Left colon (tissue), 2 donors: ENCODE measurements at places on chromosomes 1 and 21. TPM values are rescaled to one million over a fixed set of nuclear protein-coding genes. Genes with fewer than 3 reads are reported as not detected.
A peak's percentile ranks its signal among the peaks of the same experiment; 100 is the strongest.

DNA sequence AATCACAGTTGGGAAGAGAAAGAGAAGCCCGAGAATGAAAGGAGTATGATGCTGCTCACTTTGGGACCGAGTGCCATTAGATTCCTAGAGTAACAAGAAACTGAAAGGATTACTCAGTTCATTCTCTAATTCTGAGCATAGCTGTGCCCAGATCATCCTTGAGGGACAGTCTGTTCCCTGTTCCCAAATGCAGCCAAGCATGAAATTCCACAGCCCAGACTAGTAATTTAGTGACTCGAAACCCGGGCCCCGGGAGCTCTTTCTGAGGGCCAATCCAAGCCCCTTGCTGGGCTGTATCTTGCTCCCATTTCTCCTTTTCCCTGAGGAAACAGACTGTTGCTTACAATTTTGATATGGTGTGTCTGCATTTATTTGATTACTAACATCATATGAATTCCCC is 30.0 kb upstream of the ETS2 start:
- DNase-seq: no peak

DNA sequence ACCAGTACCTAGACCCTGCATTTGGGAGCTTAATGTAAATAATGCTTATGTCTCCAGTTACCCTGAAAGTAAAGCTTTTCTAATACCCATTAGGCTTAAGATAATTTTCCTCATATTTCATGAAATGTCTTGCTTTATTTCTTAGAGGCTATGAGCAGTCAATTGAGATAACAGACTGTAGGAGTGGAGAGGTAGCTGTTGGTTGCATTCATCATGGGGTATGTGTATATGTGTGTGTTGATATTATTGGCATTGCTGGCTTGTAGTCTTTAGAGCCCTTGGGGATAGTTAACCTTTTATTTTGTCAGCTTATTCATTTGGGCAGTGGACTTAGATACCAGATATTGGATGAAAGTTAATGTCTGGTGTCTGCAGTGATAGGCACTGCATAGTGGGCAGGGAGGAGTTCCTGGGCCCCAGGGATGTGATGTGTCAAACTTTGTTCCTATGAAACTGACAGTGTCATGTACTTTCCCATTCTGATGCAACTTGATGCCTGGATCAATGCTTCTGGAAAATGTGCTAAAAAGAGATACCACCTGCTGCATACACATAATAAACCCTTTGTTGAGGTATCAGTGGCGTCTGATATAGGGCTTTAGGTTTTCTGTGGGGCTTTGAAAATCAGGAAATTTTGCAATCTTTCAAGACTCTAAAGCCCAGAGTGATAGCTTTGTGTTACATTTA is 83.9 kb downstream of the MAST2 start:
- no peak for DNase-seq

The SLC22A15 gene
- total RNA-seq: 4.8 TPM

The IVL gene
- total RNA-seq: not detected

DNA sequence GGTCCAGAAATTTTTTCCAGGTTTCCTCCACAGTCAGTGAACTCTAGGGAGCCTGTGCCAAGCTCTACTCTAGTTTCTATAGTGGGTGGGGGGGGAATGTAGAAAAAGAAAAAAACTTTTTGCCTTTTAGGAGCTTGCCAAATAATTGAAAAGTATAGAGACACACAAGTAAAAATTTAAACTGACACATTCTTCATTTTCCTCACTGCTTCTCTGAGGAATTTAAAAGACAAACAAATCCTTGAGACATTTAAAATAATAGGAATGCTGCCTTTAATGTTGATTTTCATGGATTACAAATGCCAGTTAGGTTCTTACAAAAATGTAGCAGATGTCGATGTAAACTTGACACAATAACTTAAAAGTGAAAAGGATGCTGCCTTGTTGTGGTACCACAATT is 241.9 kb downstream of the DNM3 start:
- DNase-seq: no peak

GRCh38 chr21:22225299-22225698 is 1227.1 kb downstream of the NCAM2 start:
- DNase-seq: no peak

GRCh38 chr1:177080564-177080963 is 83.9 kb downstream of the ASTN1 start:
- DNase-seq: no peak

DNA sequence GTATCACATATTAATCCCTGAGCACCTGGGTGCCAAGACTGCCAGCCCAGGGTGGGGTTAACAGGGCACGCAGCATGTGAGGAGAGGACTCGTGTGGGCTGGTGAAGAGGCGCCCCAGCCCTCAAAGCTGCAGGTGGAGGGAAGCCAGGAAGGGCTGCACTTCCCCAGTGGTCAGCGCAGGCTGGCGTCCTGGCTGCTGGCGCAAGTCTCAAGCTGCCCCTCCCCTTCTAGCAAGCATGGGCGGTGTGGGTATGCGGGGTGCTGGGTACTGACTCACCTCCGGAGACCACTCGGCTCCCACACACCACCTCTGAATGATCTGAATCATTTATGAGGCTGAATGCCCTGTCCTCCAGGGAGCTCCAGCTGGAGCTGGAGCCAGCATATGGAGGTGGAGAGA is 44.0 kb downstream of the EIF2D start:
- no peak for DNase-seq

The SYCP1 gene
- not detected for total RNA-seq

DNA sequence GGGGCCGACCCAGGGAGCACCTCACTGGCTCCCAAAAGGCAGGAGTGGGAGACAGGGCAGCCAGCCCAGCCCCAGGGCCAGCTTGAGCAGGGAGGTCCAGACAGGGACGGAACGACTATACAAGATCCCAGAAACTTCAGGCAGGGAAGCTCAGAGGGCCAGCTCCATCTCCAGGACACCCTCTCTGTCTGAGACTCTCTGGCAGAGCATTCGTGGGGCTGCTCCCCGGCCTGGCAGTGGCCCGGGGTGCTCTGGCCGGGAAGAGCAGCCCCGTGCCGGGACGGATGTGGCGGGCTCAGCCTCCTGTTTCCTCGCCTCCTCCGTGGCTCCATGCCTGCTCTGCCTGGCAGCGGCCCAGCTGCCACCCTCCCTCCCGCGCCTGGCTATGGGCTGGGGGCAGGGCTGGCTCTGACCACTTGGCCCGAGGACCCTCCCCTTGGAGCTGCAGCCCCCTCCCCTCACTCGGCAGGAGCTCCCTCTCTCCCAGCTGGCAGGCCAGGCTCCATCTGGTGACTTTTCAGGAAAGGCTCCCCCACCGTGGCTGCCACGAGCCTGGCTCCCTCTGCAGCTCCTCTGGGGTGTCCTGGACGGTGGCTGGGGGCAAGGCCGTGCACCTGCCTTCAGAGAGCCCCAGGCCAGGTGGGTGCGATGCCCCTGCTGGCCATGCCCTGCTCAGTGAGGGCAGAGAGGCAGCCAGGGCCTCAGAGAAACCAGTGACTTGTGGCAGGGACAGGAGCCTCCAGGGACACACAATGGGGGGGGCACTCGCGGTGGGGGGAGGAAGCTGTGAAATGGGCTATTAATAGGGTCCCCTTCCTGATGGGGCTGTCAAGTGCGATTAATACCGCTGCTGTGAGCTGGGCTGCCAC is 5.6 kb upstream of the PLCH2 start:
- DNase-seq: no peak

DNA sequence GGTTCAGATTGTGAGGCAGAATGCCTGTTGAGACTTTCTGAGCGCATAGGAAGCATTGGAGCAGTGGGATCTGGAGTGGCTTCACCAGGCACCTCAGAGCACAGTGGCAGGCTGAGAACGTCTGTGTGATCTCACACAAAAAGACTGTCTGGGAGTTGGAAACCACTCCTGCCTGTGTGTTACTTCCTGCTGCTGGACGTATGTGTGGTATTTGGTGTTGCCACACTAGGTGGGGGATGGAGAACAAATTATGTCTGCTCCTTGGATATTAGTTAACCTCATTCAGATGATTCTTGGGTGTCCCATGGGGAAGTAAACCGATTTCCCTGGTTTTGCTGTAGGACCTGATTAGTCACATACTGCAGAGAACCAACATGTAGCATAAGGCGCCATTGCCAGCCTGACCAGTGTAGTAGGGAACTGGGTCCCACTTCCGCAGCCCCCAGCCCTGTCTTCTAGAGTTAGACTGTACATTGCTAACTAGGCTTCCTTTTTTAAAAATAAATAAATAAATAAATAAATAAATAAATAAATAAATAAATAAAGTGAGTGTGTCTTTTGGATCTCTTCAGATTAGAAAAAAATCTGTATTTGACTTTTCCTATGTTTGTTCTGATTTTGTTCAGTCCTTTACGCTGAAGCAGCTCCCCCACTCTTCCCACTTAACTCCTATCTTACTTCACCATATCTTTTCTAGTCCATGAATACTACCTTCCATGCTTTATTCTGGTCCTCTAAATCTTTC is 26.9 kb downstream of the UCK2 start:
- DNase-seq: no peak

DNA sequence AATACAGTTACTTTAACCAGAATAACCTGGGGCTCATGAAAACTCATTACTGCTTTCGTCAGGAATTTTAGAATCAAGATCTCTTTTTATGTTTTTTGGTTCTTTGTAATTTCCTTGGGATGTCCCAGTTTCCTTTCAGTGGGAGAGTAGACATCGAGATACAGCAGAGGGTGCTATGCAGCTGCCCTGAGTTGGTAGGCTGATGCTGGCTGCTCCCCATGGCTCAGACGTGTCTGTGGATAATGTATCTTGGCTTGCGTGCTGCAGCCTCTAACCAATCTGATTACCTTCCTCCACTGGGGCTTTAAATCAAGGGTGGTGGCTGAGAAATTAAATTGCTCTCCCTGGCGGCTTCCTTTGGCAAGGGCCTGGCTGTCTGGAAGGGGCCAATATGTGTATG is 253.7 kb downstream of the CACNA1E start:
- DNase-seq: no peak

The PROK1 gene
- not detected for total RNA-seq

GRCh38 chr1:185350027-185350442 is 33.0 kb upstream of the IVNS1ABP start:
- DNase-seq: no peak

The CEP350 gene
- total RNA-seq: 49.7 TPM

The LRRC8B gene
- total RNA-seq: 16.3 TPM

GRCh38 chr1:16628361-16629111 is 15.2 kb upstream of the NBPF1 start:
- DNase-seq: peak; percentile 7

- peak; percentile 83 for DNase-seq
Observed at GRCh38 chr1:173429471-173430402, 47.4 kb upstream of the PRDX6 start.

The DCST1 gene
- total RNA-seq: not detected

- no peak for DNase-seq
Observed at GRCh38 chr21:33451634-33452071, 28.1 kb downstream of the TMEM50B start.

DNA sequence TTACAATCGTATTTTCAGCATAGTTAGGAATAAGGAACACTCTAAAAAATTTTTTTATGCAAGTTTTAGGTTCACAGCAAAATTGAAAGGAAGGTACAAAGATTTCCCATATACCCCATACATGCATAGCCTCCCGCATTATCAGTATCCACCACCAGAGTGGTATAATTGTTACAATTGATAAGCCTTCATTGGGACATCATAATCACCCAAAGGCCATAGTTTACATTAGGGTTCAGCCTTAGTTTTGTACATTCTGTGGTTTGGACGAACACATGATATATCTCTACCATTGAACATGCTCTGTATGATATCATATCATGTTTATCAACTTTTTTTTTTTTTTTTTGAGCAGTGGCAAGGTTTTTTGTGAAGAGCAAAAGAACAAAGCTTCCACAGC is 180.0 kb downstream of the SDCCAG8 start:
- no peak for DNase-seq

DNA sequence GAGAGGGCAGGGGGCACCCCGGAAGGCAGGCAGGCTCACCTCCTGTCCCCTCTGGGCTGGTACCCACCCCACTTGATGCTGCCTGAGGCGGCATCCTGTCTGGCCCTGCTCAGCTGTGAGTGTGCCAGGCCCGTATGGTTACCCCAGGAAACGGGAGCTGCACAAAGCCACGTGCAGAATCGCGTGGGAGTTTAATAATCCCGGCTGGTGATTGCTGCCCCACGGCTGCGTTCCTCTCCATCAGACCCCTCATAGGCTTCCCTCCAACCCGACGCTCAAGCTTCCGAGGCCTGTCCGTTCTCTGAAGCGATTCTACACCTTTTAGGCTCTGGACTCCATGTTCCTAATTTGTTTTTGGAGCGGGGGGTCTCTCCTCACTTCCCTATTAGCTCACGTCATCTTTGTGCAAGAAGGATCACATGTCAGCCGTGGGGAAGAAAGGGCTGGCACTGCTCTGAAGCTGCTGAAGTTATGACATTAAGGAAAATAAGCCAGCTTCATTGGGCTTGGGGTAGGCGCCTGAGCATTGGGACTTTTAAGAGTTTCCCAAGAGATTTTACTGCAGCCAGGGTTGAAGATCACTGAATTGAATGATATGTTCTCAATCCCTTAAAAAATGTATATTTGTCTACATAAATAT is 1.1 kb upstream of the B3GALT5 start:
- DNase-seq: no peak

The CLCA1 gene
- total RNA-seq: 970 TPM

DNA sequence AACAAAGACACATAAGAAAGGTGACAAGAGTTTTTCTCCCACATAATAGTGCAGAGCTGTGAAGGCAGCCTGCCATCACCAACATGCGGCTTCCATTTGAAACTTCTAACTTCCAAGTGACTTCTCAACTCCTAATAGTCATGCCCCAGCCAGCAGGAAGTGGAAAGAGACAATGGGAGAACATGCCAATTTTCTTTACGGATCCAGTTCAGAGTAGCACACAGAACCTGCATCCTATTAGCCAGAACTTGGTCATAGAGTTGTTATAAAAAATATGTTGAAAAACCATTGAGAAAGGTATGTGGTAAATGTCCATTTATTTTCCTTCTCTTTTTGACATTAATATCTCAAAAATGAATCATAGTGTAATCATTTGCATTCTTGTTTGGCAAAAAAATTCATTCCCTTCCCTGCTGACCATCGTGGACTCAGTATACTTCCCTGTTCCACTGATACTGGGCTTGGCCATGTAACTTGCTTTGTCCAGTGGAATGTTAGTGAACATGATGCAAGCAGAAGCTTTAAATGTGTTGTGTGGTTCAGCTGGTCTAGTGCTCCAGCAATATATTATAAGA is 197.4 kb downstream of the SEC16B start:
- no peak for DNase-seq

DNA sequence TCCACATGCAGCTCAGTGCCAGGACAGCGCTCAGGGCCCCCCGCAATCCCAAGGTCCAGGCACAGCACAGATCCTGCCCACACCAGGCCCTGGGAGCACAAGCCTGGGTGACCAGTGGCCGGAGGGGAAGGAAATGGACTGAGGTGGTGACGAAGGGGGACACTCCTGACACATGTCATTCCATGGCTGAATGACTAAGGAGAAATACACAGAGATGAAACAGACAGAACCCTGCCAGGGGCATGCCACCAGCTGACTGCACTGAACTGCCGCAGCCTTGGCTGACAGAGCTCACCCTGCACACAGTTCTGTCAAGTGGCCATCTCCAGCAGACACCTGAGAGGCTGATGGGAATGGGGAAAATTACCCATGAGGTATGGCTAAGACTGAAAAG is 56.1 kb downstream of the HSF2BP start:
- no peak for DNase-seq
